Activated CD8-positive, alpha-beta memory T cell treated with anti-CD3 and anti-CD28 coated beads for 1 hour (primary cell): ENCODE measurements at places on chromosomes 5 and 9.

DNA sequence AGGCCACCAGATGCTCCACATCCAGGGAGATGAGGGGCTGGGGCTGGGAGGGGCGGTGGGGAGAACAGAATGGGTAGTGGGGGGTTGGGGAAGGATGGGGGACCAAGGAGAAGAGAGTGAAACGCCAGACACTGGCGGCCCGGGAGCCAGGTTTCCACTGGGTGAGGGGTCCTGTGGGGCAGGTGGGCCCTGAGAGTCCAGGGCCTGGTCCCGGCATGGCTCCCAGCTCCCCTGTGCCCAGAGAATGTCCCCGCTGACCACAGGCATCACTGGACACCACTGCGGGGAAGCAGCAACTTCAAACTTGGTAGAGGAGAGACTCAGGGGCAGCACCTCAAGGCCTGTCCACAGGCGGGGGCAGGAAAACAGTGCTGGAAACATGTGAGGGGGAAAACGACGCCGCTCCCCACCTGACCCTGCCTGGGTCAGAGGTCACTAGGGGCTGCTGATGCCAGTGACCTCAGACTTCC is 13.2 kb downstream of the NINJ1 start:
- DNase-seq, result no peak

- no peak for DNase-seq
Measured at GRCh38 chr9:110984890-110985437, 53.3 kb downstream of the LPAR1 start.

DNA sequence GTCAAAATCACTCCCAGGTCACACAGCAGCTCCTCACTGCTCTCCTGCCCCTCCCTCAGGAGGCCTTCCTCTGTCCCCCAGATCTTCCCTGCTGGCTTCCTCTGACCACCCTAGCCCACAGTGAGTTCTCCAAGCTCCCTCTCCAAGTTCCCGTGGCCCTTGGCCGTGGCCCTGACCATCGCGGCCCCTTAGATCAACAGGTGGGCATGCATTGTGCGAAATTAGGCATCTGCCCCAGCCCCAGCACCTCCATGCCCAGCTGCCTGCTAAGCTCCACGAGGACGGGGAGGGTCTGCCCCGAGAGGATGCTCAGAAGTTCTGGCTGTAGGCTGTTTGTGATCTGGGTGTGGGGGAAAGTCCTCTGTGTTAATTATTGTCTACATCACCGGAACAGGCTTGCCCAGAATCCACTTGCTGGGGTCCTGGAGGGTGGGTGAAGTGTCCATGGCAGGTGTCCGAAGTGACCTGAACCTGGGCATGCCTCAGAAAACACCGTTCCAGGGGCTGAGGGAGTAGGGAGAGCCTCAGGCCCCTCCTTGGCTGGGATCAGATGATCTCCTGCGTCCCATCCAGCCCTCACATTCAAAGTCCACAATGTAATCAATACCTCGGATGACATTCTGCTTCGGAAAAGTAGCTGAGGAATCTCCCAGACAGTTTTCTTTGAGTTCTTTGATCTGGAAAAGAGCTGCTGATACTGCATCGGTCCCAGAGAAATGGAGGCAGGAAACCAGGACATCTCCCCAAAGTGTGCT is 194.8 kb downstream of the PAX5 start:
- no peak for DNase-seq

- no peak for DNase-seq
Measured at GRCh38 chr5:17177501-17178372, 39.7 kb upstream of the BASP1 start.

DNA sequence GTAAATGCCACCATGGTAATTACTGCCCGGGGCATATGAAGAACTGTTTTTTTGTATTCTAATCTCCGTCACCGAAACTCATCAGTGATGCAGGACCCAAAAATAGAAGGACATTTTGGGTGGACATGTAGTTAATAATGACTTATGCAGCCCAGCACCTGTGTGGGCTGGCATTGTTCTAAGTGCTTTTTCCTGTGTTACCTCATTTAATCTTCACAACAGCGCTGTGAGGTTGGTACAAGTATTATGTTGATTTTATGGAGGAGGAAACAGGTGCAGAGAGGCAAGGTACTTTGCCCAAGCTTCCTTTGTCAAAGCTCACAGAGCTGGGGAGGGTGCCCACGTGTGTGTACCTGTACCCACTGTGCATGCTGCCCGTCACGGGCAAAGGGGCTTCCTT is 58.4 kb downstream of the DAPK1 start:
- DNase-seq, result no peak

GRCh38 chr5:138371454-138371853 is 19.0 kb downstream of the KDM3B start:
- DNase-seq, result no peak

DNA sequence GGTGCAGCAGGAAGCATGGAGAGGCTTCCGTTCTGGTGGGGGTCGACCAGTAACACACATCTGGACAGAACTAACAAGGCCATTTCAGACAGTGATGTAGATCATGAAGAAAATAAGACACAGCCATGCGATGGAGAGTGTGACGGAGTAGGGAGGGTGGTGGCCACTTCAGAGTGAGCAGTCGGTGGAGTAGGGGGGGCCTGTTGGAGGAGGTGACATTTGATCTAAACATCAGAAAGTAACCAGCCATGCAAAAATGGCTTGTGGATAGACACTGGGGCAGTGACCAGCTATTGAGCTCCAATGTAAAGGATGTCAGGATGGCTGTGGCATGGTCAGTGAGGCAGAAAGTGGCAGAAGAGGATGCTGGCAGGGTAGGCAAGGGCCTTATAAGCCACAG is 65.9 kb downstream of the PPARGC1B start:
- DNase-seq, result no peak

GRCh38 chr5:120538644-120539043 is 74.5 kb downstream of the PRR16 start:
- no peak for DNase-seq

GRCh38 chr5:79329453-79329852 is 93.5 kb downstream of the JMY start:
- DNase-seq, result no peak

GRCh38 chr9:126965541-126966428 is 51.2 kb downstream of the RALGPS1 start:
- DNase-seq, result peak; percentile 25

- no peak for DNase-seq
Measured at GRCh38 chr9:25742256-25742655, 64.0 kb upstream of the TUSC1 start.

DNA sequence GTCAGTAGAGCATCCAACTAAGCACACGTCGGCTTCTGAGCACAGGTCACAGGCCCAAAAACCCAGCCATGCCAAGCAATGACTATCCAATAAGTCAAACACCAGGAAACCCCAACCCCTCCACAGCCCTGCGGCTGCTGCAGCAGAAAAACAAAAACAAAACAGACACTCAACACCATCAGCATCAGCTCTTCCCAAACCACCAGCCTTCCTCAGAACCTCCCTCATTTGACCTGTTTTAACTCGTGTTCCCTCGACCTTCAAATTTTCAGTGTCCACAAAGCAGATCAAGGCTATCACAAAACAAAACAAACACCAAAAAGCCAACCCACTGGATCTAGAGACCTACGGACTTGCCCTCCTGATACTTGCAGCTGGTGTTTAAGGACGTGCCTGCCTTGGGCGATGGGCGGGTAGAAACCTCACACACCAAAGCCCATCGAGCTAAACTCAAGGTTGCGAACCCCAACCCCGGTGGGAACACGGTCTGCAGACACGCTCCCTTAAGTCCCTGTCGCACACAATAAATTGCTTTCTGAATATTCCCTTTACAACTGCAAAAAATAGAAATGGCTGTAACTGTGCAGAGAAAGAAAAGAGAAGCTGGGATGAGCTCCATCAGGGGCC is 247.1 kb upstream of the ANKRD55 start:
- no peak for DNase-seq

GRCh38 chr5:71456362-71456743 is 902 bp downstream of the BDP1 start:
- DNase-seq, result no peak

- DNase-seq, result no peak
Measured at GRCh38 chr9:118156846-118157245, 452.6 kb downstream of the TLR4 start.

DNA sequence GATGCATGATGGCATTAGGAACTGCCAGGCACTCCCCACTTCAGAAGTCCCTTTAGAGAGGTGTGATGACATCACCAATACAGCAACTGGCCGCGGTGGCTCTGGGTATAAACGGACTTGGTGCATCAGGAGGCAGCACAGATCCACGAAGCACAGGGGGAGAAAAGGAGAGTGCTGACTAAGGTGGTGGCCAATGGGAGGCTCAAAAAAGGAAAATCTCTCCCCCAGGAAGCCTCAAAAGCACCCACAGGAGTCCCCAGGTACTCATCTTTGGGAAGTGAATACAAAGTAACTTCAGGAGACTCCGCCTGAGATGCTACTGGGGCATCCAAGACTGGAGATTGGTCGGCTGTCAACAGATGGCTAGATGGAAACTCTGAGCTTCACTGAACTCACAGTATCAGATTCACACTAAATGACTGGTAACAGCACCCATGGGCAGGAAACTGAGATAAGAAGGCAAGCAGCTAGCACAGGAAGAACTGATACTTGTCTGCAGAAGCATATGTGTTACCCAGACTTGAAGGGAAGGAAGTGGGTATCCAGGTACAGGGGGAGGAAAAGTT is 7.6 kb downstream of the TTC39B start:
- DNase-seq, result peak; percentile 32

DNA sequence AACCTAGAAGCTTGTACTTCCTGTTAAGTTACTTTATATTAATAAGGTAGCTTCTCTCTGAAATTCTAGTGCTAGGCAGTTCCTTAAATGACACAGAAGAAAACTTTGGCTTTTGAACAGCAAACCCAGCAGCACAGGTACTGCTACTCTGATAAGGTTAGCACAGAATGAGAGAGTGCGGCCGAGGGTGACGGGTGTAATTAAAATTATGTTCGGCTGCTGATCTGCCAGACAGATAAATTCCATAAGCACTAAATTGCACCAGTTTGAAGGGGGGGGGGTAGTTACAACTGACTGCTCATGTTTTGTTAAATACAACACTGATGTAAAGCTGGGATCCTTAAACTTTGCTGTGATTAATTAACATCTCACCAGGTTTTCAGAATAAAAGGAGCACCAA is 475.1 kb downstream of the SPOCK1 start:
- DNase-seq, result no peak

GRCh38 chr5:56520986-56521730 is 288.0 kb upstream of the ANKRD55 start:
- no peak for DNase-seq

DNA sequence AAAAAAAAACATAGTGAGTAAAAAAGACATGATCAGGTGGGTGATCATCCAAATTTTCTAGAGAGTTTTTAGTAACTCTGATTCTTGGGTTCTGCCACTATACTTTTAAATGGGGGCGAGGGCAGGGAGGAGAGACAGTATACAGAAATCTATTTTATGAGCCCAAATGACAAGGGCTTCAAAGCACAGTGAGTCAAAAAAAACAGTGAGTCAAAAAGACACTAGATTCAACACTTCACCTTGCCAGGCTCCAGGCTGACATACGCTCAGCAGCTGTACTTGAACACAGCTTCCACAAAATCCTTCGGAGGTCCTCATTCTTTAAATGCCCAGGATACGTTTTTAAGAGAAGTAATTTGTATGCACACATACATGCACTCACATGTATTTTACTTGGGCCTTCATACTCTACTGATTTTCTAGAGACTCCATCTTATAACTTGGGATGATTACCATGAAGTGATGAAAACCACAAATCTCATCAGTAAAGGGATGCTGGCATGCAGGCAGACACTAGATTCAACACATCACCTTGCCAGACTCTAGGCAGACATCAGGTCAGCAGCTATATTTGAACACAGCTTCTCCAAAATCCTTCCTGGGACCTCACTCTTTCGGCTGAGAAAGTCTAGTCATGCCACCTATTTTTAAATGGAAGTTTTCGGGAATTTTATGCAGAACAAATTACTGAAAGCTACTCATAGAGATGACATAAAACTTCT is 28.8 kb downstream of the NR3C1 start:
- DNase-seq, result no peak

GRCh38 chr5:17808566-17808965 is 174.3 kb downstream of the TAF11L14 start:
- no peak for DNase-seq

GRCh38 chr5:151068433-151069197 is 12.2 kb downstream of the TNIP1 start:
- DNase-seq, result no peak

GRCh38 chr5:78320401-78320800 is 25.9 kb upstream of the AP3B1 start:
- DNase-seq, result no peak

GRCh38 chr9:109966643-109967368 is 186.8 kb downstream of the PALM2AKAP2 start:
- no peak for DNase-seq

- DNase-seq, result no peak
Measured at GRCh38 chr5:151664694-151665585, 21.8 kb downstream of the SPARC start.

DNA sequence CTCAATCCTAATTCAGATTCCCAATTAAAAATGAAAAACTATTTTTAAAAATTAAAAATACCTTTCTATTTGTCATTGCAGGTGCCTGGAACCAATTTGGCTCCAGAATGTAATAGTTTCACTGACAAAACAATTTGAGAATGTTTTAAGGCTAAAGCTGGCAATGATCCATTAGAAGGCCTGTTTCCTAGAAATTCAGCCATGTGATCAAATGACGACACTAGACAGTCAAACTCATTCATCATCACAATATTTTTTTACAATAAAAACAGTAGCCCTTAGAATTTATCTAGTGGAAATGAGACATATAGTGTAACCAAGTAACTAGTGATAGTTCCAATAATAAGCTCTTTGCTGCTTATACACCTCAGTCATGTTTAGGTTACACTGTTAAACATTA is 75.4 kb upstream of the MAP3K1 start:
- DNase-seq, result no peak

- no peak for DNase-seq
Measured at GRCh38 chr9:84667571-84668195, 1.8 kb upstream of the NTRK2 start.

- no peak for DNase-seq
Measured at GRCh38 chr9:128798896-128799295, 11.8 kb downstream of the TBC1D13 start.

DNA sequence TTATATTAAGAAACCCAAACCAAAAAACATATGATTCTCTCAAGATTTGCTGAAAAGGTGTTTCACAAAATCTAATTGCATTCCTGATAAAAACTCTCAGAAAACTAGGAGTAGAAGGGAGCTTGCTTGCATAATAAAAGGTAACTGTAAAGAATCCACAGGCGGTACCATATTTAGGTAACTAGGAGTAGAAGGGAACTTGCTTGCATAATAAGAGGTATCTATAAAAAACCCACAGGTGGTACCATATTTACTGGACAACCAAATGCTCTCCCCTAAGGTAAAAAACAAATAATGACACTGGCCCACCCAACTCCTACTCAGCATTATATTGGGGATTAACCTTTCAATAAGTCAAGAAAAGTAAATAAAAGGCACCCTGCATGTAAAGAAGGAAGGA is 57.5 kb upstream of the FCN1 start:
- DNase-seq, result no peak

DNA sequence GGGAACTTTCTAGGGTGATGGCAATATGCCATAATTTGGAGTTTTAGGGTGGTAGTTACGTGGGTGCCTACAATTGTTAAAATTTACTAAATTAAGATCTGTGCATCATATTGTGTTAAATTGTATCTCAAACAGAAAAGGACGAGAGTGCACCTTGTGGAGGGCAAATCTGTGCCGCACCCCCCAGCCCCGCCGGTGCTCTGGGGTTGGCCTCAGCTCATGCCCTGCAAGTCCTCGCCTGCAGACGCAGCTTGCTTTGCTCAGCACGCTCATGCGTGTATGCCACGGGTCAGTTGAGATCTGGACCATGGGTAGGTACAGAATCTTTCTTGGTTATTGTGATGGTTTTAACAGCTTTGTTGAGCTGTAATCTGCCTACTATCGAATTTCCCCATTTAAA is 33.7 kb upstream of the FCN1 start:
- DNase-seq, result no peak
